ENCODE measurements at places on chromosomes 5 and 9.
A peak's percentile ranks its signal among the peaks of the same experiment; 100 is the strongest.

- no peak for DNase-seq
Observed at GRCh38 chr5:138955013-138955660, 80.0 kb upstream of the LRRTM2 start.

GRCh38 chr9:136309101-136309801 lies 5.4 kb upstream of the CCDC187 start:
- no peak for DNase-seq

GRCh38 chr5:95631255-95631958 lies 11.5 kb downstream of the GPR150 start:
- no peak for DNase-seq

GRCh38 chr9:98108531-98109031 lies 10.4 kb downstream of the TRIM14 start:
- peak; percentile 38 for DNase-seq

- DNase-seq = no peak
Observed at GRCh38 chr5:76489877-76490688, 87.0 kb downstream of the IQGAP2 start.

GRCh38 chr9:135456436-135457104 lies 23.0 kb upstream of the PPP1R26 start:
- DNase-seq = no peak

GRCh38 chr9:13127131-13127530 lies 152.4 kb downstream of the MPDZ start:
- no peak for DNase-seq

Data from stimulated activated naive CD8-positive, alpha-beta T cell treated with anti-CD3 and anti-CD28 coated beads, Interleukin-15, amount 100 ng/mL, for 72 hours (primary cell).